Eye (tissue), 1 donor: ENCODE measurements at places on chromosomes 4 and X.

DNA sequence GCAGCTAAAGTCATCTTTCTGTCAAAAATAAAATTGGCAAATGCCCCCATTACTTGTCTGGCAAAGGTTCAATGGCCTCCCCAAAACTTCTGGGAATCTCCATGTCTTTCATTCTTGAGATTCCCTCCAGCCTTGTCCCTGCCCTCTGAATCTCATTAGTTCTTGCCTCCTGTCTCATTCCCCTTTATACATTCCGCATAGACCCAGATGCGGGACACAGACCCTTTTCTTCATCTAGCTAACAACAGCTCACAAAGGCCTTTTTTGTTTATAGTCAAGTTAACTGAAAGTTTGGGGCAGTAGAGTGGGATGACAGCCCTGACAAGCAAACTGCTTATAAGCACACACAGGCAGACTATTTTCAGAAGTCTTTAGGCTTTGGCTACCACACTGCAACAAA is 306.1 kb upstream of the FAM241A start:
- peak; percentile 17 for DNase-seq

DNA sequence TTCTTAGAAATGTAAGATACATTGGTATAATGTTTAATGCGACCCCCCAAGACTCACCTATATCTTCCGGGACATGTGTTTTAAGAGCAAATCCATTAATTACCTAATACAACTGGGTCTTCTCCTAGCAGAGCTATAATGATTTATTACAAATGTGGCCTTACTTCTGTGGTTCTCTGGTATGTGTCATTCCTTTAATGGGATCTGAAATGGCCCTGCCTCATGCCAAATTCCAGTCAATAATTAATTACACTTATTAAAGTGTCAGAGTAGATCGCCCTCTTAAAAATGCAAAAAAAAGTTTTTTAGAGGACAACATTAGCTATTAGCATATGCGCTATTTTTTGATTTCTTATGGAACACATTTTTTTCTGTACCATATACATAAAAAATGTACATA is 17.0 kb downstream of the HPSE start:
- no peak for DNase-seq

DNA sequence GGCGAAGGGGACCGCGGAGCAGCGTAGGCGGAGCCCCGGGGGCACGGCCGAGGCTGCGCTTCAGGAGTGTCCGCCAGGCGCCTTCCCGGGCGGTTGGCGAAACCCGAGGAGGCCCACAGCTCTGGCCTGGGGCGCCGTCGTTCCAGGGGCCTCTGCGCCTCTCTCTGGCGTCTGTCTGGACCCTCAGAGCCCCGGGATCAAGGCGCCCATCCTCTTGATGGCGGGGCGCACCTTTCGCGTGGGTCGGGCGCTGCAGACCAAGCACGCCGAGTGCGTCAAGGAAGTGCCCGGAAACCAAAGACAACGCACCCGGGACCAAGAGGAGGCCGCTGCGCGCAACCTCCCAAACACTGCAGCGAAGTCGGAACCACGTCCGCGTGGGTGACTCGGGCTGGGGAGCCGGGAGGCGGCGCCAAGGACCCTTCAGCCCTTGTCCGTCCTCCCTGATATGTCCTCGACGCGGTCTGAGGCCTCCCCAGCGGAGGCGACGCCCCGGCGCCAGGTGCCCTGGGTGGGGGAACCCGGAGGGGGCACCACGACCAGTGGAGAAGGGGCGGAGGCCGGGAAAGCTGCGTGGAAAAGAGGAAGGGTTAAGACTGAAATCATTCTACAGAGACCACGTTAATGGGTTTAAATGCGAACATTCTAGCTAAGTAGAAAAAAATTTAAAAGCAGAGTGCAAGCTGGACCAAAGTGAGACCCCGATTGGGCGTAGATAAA is 9.9 kb downstream of the HMX1 start:
- DNase-seq, result peak; percentile 52

DNA sequence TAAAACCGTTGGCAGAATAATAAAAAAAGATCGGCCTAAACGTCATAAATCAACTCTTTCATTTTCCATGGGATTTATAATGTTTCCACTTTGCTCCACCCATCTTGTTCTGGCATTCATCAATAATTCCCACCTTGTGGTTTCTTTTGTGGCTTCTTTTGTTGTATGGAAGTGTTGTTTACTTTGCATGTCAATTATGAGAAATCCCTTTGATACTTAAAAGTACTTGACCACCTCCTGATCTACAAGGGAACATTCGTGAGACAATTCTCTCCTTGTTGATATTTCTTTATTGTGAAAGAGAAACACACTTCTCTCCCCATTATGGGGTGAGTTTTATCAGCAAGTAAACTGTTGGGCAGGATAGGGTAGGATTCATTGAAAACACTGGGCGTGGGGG is 2.8 kb downstream of the AMELX start:
- DNase-seq, result no peak

DNA sequence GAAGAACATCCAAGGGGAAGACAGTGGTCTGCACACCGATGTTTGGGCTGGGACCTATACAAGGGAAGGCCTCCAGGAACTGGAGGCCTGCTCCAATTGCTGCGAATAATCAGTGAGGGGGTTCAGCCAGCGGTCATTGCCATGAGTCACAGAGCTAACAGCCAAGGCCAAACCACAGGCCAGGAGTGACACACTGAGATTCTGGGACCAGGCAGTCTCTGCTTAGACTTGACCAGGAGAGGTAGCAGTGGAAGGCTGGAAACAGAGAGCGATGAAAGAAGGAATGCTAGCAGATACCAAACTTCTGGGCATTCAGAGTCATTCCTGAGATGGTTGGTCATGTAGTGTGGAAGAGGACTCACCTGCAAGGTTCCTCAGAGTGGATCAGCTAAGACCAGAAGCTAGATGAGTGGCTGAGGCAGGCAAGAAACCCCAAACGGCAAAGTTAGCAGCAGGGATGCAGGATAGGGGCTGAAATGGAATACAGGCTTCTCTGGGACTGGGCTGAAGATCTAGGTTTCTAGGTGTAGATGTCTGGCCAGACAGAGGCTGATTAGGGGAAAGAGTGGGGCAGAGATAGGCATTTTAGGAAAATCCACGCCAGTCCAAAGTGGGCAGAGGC is 54.7 kb downstream of the CNGA2 start:
- DNase-seq, result no peak

DNA sequence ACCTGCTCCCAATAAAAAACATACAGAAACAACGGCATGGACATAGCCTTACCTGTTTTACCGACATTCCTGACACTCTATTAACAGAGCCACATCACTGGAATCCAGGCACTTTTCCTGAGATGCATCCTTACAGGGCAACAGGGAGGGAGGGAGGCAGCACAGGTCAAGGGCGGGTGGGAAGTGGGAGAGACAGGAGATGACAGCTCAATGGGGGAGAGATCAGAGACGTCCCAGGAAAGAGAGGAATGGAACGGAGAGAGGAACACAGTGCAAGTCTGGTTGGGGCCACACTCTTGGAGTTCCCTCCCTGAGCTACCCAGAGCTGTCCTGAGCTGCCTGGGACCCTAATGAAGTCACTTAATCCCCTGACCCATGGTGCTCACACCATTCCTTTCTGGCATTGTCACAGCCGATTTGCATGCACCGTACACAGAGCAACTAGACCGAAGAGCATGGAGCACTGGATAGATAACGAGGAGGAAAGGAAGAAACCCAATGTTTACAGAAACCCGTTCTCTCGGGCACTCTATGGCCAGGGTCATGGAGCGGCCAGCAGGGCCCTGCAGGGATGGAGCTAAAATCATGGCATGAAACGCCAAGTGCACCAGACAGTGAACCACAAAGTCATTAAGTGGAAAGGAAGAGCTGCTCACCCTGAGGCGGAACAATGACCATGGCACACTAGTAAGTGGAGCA is 93.1 kb downstream of the NSUN7 start:
- peak; percentile 77 for DNase-seq

GRCh38 chr4:71609167-71609566 is 174.7 kb downstream of the GC start:
- no peak for DNase-seq

- DNase-seq, result no peak
These were observed 69.2 kb downstream of the KIT start for GRCh38 chr4:54726907-54727306.

DNA sequence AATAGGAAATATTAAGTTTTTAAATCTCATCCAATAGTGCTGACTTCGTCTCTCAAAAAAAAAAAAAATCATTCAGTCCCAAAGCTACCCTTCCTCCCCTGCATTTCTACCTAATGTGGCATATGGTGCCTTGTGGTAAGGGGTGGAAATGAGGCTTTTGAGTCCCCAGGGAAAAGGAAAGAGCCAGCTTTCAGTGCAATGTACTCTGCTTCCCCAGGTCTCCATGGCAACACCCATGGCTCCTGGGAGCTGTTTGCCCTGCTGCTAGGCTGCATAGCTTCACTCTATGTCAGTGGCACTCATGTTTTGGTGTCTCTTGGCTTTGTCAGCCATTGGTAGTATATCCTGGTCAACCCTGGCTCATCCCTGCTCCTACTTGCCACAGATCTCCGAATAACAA is 175.9 kb downstream of the SLC39A8 start:
- DNase-seq, result peak; percentile 90

GRCh38 chr4:103928370-103928769 is 208.6 kb upstream of the TACR3 start:
- no peak for DNase-seq

DNA sequence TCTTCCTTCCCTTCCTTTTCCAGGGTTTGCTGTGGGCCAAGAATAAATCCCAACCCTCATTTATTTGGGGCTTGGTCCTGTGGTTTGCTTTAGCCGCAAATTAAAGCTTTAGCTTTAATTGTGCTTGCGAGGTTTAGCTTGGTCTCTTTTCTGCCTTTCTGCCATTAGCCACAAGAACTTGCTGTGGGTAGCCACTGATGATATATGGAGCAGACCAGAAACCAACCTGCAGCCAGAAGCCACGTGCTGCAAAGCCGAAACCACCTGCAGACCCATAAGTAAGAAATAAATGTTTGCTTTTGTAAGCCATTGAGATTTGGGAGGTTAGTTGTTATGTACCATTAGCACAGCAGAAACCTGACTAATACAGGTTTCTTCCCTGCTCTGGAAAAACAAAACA is 89.8 kb upstream of the S100G start:
- DNase-seq, result no peak

DNA sequence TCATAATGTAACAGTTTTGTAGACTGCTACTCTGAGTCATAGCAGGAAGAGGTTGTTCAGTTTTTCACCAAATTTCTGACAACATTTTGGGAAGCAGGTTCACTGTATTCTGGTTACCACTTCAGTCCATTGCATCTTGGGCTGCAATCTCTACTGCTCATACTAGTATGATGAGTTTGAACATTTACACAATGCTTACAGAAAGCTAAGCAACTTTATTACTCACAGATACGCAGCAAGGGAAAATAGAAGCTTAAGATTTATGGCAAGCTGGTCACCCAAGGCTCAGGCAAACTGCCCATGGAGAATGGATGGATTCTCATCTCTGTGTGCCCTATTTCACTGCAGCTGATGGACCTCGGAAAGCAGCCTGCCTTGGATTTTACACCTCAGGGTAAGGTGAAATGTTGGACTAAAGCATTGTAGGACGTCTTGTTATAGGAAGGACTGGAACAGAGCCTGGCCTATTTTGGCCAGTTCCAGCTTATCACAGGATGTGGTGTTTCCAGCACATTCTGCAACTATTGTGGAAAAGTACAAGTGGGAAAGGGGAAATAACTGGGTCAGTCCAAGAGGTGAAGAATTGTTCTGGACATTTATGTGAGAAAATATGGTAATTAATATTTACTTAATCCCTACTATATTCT is 887.1 kb upstream of the AGA start:
- no peak for DNase-seq

GRCh38 chr4:169311643-169312365 is 41.0 kb upstream of the SH3RF1 start:
- DNase-seq, result peak; percentile 80

DNA sequence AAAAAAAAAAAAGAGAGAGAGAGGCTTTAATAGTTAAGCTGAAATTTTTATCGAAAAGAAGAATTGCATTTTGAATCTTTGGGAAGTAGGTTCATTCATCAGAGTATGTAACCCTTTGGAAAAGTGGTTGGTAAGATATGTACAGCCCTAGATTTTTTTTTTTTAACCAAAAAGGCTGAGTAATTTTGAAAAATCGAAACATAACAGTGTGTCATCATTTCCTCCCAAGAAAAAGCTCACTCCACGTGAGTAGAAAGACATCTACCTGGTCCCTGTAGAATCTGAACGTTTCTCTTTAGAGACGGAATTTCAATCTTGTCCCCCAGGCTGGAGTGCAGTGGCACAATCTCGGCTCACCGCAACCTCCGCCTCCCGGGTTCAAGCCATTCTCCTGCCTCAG is 16.2 kb downstream of the SHOX start:
- no peak for DNase-seq

DNA sequence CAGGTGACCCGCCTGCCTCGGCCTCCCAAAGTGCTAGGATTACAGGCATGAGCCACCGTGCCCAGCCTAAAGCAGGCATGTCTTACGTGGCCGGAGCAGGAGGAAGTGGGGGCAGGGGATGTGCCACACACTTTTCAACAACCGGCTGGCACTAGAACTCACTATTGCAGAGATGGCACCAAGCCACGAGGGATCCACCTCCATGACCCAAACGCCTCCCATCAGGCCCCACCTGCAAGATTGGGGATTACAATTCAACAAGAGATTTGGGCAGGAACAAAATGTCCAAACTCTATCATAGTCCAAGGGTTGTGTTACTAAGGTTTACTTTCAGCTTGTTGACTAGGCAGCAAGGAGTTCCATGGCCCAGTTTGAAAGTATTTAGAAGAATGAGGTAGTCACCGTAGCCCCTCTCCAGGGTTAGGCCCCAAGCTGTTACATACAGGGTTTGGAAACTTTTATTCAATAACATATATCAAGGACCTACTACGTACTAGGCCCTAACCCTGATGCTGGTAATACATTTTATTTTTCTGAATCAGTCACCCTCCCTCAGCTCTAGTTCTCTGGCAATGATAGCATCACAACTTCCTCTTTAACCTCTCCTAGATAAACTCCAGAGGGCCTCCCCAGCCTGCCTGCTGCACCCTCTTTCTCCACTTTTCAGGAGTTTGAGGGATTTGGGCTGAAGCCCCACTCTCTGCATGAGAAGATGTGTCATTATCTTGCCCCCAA is 18.0 kb upstream of the TBC1D14 start:
- peak; percentile 13 for DNase-seq

DNA sequence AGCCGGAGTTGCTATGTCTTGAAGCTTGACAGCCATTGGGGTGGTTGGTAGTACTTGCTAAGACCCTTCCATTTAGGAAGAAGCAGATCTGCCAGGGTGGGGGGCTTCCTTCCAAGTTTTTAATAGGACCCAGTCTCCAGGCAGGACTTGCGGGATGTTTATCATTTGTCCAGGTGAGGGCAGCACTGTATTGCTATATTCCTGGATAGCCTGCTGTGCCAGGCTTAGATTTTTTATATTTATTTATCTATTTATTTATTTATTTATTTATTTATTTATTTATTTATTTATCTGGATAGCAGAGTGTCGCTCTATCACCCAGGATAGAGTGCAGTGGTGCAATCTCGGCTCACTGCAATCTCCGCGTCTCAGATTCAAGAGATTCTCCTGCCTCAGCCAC is 87.4 kb upstream of the CT45A1 start:
- peak; percentile 21 for DNase-seq

GRCh38 chr4:109760682-109761081 is 30.8 kb upstream of the PLA2G12A start:
- DNase-seq, result no peak

- no peak for DNase-seq
These were observed 266.8 kb upstream of the LDB2 start for GRCh38 chr4:17165286-17165685.
